Stimulated activated CD4-positive, alpha-beta T cell treated with anti-CD3 and anti-CD28 coated beads, Interleukin-2, amount 100 ng/mL, for 24 hours (primary cell): ENCODE measurements at places on chromosomes 11 and 22.

DNA sequence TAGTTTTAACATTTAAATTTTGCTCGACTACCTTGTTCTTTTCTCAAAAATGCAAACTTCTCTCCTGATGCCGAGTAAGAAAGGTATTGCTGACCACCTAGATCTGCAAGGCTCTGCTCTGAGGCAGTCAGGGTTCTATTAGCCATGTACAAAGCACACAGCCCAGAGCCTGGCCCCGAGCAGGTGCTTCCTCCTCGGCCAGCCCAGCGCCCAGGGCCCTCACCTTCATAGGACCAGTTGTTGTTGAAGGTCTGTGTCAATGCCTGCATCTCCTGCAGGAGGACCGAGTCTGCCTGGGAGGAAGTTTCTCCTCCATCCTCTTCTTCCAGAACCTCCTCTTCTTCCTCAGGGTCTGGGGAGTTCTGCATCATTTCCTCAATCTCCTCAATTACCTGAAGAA lies 35.8 kb downstream of the FEZ1 start:
- DNase-seq, result no peak

GRCh38 chr11:12840871-12841660 lies 166.8 kb downstream of the TEAD1 start:
- no peak for DNase-seq

- DNase-seq, result peak; percentile 17
Observed at GRCh38 chr11:6298605-6299004, 21.7 kb downstream of the CAVIN3 start.

GRCh38 chr22:46070215-46070802 lies 80.0 kb upstream of the PPARA start:
- DNase-seq, result peak; percentile 46

DNA sequence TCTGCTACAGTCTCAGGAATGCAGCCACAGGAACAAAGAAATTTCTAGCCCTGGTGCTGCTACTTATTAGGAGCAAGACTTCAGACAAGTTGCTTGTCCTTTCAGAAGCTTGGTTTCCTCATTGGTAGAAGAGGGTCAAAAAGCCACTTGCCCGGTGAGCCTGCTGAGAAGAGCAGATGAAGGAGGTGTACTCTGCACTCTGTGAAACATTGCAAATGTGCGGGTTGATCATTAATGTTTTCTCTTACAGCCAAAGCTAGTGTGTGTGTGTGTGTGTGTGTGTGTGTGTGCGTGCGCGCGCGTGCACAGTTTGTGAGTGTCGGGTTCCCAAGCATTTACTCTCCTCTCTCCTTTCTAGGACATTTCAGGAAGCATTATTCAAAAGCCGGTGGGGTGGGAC lies 86.3 kb upstream of the NNMT start:
- DNase-seq, result no peak

GRCh38 chr11:122205036-122205435 lies 89.0 kb upstream of the BLID start:
- no peak for DNase-seq

DNA sequence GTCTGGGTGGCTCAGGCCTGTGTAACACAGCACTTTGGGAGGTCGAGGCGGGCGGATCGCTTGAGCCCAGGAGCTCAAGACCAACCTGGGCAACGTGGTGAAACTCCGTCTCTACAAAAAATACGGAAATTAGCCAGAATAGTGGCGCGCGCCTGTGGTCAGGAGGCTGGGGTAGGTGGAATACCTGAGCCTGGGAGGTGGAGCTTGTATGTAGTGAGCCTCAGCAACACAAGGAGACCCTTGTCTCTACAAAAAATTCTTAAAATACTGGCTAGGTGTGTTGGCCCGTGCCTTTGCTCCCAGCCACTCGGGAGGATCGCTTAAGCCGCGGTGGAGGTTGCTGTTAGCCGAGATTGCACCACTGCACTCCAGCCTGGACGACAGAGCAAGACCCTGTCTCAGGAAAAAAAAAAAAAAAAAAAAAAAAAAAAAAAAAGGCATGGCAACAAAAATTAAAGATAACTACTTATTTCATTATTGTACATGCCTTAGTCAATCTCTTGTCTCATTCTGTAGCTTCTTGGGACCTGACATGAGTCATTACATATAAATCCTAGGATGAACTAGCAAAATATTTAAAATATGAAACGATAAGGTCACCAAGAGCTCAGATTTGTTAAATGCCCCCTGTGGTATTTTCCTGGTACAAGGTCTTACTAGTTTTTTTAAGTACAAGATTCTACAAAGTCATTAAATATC lies 1.1 kb downstream of the TAF1D start:
- peak; percentile 65 for DNase-seq

GRCh38 chr11:75219869-75220268 lies 20.7 kb upstream of the TPBGL start:
- no peak for DNase-seq

DNA sequence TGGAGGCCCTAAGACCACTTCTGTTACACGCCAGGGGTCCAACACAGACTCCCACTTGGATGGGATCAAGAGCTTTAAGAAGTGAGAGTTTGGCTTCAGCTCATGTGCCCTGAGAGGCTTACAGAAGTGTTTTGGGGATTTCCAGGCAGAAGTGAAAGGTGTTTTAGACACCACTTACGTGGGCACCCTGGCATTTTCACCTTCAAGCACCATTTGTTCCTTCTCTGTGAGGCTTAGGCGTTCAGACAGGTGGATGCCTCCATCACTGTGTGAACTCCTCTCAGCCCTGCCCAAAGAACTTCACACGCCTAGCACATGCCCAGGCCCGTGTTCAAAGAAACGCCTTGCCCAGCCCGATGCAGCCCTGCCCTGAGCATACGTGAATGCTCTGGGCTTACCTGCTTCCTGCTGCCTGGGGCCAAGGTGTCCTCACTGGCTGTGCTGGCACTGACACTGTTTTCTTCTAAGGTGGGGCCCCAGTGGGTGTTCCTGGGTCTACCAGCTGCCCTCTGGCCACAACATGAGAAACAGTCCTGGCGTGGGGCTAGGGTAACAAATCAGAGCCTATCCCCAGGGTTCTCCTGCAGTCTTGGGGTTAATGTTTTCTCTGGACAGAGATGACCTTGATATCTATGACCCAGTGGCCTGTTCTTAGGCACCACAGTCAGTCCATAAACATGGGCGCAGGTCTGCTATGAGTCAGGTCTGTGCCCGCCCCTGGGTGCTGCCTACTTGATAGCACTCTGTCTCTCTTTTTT lies 34.0 kb downstream of the AMPD3 start:
- DNase-seq, result no peak

DNA sequence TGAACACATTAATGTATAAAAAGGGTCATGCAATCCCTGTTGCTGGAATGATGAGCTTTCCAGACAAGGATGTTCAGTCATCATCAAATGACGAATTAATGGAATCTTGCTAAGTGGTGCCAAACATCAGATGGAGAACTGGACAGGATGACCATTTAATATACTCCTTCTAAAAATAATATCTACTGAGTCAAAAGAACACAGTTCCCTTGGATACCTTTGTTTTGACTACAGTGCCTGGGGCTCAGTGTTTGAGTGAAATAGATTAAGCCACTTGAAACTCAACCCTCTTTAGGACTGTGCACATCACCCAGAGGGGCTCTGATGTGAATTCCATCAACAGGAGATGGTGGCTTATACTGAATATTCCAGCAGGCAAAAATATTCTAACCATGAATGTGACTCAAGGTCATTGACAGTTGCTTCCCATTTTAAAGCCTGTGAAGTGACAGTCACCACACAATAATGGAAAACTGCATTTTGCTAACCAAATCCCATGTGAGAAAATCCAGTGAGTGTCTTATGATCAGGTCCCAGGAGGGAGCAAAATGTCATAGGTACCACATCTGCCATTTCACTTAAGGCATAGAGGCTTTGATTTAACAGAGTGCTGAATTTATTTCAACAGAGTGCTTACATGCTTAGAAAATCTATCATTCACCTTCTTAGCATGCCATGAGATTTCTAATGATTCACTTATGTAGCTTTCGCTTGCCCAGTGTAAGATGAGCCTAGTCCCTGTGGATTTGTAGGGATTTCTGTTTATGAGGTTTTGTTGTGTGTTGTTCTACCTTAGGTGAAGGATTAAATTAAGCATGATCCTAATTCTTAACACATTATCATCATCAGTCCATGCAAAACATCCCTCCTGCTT lies 41.3 kb upstream of the SLN start:
- DNase-seq, result no peak

DNA sequence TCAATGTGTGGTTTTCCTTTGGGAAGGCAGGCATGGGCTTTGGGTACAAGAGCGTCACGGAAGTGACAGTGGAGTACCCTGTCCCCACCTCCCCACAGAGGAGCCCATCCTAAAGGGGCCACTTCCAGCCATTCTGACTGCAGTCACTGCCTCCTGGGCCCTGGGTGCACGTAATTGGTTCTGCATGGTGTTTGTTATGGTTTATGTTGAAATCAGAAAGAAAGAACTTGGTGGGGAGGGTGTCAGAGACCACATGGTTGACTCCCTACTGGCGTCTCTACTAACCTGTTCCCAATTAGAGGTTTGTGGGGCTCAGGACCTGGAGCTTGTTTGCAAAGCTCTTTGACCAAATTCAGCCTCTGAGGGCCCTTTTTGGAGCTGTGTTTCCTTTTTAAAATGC lies 40.8 kb downstream of the RIBC2 start:
- no peak for DNase-seq

DNA sequence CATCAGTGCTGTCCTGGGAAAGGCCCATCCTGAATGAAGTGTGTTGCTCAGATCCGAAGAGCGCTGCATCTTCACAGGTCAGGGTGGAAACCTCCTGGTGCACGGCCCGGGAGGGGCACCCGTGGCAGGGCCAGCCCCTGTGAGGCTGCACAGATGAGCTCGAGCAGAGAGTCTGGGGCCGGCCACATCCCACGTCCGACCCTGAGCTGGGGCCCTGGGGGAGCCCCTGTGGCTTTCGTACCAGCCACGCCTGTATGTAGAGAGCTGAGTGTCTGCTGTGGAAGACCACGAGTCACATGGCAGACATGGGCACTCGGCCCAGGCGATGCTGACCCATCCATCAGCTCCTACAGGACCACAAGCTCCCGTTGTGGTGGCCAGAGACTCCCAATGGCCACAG lies 24.9 kb upstream of the SEPTIN5 start:
- DNase-seq, result no peak

- DNase-seq, result no peak
Observed at GRCh38 chr11:110454609-110455008, 24.9 kb downstream of the FDX1 start.

DNA sequence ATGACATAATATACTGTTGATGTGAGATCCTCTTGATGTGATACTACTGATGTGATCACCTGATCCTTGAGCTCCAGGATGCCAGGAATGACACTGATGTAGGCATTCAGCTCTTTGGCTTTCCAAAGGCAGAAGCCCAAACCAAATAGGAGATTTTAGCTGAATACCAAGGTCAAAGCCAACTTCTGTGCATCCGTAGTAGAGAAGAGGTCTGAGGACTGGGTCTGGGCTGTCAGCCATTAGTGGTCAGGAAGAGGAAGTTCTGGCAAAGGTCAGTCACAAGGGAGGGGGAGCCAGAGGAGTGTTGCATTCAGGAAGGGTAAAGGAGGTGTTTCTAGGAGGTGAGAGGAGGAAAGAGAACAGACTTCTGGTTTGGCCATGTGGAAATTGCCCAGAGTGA lies 53.4 kb upstream of the PARVG start:
- no peak for DNase-seq

- no peak for DNase-seq
Observed at GRCh38 chr11:7749456-7749855, 43.2 kb upstream of the OVCH2 start.

DNA sequence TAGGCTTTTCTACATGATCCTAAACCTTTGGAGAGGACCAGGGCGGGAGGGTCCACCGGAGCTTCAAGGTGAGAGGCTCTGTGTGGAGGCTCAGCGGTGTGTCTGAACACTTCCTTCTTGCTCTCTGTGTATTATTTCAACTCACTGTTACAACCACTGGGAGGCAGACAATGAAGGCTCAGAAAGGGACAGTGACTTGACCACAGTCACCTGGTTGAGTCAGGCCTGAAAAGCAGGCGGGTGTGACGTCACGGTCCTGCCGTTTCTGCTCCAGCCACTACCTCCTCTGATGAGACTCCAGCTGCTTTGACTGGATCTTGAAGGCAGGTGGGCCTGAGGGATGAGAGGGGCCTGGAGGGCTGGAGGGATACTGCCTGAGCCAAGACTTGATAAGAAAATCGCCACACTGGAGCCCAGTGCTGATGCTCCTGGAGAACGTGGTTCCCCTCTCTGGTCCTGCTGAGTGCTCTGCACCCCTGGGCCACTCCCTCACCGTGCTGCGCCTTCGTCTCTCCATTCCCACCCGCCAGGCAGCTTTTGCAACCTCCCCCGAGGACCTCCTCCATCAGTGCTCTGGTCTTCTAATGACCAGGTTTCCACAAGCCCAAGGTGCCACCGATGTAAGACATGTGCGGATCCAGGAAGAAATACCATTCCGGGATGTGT lies 27.9 kb downstream of the KCNC1 start:
- DNase-seq, result no peak

- DNase-seq, result no peak
Observed at GRCh38 chr11:47136921-47137320, 39.8 kb downstream of the ARFGAP2 start.

DNA sequence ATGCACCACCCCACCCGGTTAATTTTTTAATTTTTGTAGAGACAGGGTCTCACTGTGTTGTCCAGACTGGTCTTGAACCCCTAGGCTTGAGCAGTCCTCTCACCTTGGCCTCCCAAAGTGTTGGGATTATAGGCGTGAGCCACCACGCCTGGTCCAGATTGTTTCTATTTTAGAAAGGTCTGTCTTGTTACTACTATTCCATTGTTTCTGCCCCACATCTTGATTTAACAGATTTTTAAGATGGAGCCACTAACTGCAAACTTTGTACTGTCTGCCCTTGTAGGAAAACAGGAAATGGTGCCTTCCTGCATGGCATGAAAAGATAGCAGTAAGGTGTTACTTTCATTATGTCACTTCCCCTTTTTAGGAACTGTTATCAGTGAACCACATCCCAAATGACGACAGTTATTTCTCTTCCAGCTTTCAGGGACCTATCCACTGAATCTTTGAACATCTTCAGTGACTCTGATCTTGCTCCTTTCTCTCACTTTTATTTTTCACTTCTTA lies 23.2 kb downstream of the TAF1D start:
- no peak for DNase-seq

- no peak for DNase-seq
Observed at GRCh38 chr11:97570636-97571035, 1180.8 kb downstream of the JRKL start.

GRCh38 chr22:43185860-43186261 lies 1.1 kb downstream of the TTLL12 start:
- DNase-seq, result no peak

- DNase-seq, result no peak
Observed at GRCh38 chr11:102981324-102981910, 25.9 kb upstream of the MMP13 start.

DNA sequence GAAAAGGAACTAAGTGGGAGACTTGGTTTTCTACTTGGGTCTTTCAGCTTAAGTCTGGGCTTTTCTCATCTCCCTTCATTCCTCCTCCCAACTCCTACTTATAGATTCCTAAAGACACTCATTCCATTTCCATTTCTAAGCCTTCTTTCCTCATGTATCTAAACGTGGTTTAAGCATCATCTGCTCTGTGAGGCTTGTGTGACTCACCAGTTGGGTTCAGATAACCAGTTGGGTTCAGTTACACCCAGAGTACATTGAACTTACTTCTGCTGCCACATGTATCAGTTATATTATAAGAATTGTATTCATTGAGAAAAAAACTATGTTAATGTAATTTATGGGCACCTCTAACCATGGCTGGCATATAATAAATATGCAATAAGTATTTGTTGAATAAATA lies 831.2 kb upstream of the CCDC90B start:
- no peak for DNase-seq
